ENCODE measurements at places on chromosomes 7 and 10.

GRCh38 chr10:78942091-78942501, 126.7 kb upstream of the ZMIZ1 start:
- no peak for DNase-seq

GRCh38 chr10:132891368-132891767, 51.0 kb downstream of the CFAP46 start:
- DNase-seq, result no peak

- no peak for DNase-seq
Measured at GRCh38 chr7:96499532-96499931, 177.6 kb upstream of the SLC25A13 start.

GRCh38 chr10:44811072-44811471, 100.1 kb upstream of the TMEM72 start:
- peak; percentile 29 for DNase-seq

DNA sequence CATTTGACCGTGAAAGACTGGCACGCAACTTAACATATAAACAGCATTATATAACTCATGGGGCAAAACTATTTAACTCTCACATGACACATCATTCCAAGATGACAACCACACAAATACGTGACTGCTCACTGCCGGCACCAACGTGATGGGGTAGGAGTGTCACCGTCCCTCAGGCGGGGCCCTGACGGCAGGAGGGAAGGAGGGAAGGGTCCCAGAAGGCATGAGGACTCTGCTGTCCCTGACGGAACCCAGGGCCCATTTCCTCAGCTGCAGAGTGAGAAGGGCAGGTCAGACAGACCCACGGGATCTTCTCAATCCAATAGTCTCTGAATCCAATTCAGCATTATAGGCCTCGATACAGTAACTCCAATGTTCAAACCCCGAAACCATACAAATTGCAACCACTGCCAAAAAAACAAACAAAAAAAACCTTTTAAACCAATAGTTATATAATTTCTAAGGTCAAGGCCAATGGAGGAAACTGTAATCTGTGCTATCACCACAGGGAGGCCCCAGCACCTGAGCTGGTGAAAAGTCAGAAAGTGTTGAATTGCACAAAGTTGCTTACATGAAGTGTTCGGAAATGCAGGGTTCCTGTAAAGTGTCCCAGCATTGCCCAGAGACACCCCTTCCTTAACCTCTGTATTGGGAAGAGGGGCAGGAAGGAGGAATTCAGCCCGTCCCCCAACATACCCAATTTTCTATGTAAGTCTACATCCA, 137.4 kb downstream of the TNS3 start:
- peak; percentile 47 for DNase-seq

- DNase-seq, result no peak
Measured at GRCh38 chr7:6293202-6293601, 20.8 kb upstream of the CYTH3 start.

- DNase-seq, result peak; percentile 84
Measured at GRCh38 chr7:135512135-135512887, 2.4 kb upstream of the CNOT4 start.

- DNase-seq, result no peak
Measured at GRCh38 chr10:112817981-112818777, 131.9 kb upstream of the TCF7L2 start.

GRCh38 chr10:129545261-129545660, 78.2 kb downstream of the MGMT start:
- DNase-seq, result peak; percentile 59

DNA sequence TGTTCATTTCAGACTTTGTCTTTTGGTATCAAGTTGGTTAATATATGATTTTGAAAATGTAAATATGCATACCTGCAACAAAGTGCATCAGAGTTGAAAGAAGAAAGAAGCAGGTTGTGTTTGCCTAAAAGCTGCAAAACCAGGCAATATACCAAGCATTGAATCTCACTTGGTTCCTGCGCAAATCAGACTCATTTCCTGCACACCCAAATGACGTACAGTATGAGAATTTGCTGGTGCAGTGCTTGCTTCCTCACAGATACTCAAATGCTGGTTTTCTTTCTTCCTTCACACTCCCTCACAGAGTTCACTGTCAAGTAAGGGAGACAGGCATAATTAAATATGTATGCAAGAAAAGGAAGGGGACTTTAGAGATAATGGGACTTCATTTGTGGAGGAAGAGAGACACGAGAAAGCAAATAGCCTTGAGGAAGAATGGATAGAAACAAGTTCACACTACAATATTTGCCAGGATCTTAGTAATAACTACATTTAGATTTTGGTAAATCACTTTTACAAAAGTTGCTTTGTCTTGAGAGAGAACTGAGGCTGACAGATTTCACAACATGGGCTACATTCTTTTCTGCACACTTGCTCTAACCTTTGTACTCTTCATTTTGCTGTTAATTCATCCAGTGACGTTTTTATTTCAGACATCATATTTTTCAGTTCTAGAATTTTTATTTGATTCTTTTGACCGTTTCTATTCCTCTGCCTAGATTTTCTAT, 56.9 kb upstream of the AOAH start:
- DNase-seq, result no peak

GRCh38 chr10:61640856-61641255, 21.9 kb upstream of the CABCOCO1 start:
- DNase-seq, result no peak

DNA sequence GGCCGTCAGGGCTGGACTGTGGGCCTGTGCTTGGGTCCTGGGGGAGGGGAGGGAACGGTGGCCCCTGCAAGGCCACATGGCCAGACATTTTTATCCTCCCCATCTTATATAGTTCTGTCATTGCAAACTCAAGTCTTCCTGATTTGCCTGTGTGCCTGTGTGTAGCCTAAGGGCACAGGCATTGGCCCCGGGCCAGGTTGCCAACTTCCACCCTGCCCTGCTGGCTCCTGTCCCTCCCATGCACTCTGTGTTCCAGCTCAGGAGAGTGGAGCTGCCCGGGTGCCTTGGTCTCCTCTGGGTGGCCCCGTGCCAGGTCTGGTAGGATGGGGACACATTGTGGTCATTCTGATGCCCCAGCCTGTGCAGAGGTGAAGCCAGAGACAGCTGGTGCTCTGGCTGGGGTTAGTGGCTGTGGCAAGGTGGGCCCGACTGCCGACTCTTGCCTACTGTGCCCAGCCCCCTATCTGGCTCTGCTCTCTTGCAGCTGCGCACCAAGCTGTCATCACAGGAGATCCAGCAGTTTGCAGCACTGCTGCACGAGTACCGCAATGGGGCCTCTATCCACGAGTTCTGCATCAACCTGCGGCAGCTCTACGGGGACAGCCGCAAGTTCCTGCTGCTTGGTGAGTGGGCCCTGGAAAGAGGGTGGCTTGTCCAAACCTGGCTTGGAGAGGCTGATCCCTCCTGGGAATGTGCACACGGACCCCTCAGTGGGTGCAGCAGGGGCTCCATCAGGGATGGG, 14.8 kb downstream of the NACAD start:
- no peak for DNase-seq

DNA sequence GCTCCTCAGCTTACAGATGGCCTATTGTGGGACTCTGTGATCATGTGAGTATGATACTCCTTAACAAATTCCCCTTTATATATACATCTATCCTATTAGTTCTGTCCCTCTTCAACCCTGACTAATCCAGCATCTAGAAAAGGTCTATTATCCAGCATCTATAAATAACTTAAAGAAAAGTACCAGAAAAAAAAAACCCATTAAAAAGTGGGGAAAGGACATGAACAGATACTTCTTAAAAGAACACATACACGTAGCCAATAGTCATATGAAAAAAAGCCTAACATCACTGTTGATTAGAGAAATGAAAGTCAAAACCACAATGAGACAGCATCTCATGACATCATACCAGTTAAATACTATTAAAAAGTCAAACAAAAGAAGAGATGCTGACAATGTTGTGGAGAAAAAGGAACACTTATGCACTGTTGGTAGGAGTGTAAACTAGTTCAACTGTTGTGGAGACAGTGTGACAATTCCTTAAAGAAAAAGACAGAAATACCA, 549.5 kb upstream of the GRM3 start:
- DNase-seq, result no peak

- no peak for DNase-seq
Measured at GRCh38 chr7:47992446-47992845, 13.0 kb upstream of the HUS1 start.

GRCh38 chr10:98266647-98267046, 1.3 kb downstream of the LOXL4 start:
- DNase-seq, result peak; percentile 11

DNA sequence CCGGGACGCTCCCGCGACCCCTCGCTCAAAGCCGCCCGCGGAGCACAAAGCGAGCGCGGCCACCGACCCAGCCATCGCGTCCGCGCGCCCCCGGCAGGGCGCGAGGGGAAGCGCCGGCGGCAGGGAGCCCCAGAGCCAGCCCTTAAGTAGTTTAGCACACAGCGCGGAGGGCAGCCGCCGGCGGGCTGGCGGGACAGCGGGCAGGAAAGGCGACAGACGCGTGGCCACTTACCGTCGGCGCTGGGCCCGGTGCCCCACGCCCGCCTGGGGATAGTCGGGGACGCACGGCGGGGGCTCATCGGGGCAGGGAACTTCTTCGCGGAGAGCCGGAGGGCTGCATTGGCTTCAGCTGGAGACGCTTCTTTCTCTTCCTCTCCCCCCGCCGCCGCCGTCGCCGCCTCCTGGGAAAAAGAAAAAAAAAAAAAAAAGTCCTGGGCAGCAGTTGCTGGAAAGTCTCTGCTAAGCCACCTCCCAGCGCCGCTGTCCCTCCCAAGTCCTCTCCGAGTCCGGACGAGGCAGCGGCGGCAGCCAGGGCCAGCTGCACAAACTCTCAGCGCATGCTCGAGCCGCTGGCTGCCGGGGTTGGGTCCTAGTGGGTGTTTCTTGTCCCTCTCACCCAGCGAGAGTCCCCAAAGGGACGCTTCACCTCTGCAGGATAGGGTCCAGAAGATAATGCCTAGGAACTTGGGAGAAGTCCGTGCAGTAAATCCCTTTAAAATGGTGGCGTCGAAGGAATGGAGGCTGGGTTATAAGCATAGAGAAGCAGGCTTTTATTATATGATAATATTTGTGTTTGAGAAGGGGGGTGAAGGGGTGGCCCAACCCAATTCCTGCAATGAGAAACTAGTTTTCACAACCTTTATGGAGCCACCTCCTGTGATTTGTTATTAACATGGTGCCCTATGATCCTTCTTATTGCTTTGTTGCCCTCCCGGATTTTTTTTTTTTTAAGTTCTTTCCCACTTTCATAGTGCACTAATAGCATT, at the start of gene TSPAN12:
Gene TSPAN12, minus strand, starts transcription at position 557 of the 986 bp plus-strand sequence. CDS start 1,381 bp downstream, outside the sequence.
- peak; percentile 64 for DNase-seq

GRCh38 chr10:132374612-132375011, 22.4 kb upstream of the PWWP2B start:
- DNase-seq, result no peak

GRCh38 chr7:149879271-149879743, 5.5 kb downstream of the ATP6V0E2 start:
- DNase-seq, result no peak

Data from fibroblast of pulmonary artery (primary cell).